ENCODE measurements at places on chromosomes 6 and 20.

GRCh38 chr6:168765752-168766151 is 324.8 kb downstream of the SMOC2 start:
- DNase-seq: no peak

- DNase-seq: no peak
Measured at GRCh38 chr20:52056203-52057062, 135.1 kb downstream of the ZFP64 start.

DNA sequence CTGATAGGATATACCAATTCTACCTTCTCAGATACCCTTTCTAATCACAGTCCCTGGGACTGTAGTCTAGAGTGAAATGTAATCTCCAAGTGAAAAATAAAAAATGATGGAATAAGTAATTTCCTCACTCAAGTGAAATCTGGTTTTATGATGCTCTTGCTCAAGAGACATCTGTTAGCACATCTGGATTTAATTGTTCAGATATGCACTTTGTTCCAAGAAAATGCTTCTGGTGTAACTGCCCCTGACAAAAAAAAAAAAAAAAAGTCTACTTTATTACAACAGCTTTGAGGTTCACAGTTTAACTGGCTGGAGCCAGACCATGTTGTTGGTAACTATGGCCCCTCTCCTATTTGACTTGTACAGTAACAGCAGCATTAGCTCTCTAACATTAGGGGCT is 251.8 kb downstream of the BTBD9 start:
- DNase-seq: no peak

DNA sequence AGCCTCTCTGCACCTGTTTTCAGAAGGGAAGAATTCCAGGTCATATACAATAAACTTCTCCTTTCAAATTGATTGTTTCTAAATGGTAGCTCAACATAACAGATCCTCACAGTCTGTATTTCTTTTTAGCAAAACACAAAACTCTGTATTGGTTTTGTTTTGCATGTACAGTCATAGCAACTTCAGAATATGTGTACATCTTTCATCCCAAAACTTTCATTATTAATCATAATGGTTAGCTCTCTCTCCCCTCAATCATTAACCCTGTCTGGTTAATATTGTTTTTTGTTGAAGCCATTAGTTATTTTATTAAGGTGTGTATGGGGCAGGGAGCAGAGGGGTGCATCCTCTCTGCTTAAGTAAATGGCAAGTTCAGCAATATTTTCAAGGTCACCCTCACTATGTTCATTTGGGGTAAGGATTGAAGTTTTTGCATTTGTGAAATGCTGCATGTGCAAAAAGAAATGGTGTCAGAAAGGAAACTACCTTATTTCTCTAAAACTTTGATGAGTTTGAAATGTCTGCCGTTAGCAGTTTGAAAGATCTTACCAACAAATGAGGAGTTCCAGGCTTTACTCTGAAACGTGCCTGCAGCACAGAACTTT is 136.8 kb upstream of the BTBD3 start:
- no peak for DNase-seq

DNA sequence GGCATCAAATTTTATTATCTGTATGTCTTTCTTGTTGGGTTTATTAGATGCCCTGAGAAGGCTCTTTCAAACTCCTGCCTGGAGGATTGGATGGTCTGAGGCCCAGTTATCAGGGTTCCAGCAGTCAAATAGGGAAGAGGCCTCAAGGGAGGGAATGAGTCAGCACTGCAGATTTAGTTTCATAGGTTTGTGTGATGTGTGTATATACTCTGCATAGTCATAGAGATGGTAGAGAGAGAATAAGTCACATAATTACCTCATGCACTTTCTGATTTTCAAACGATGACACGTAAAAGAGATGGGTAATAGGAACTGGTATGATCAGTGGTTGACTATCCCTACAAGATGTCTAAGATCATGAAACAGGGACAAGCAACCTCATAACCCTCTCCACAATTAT is 82.1 kb downstream of the ADAT2 start:
- DNase-seq: no peak

- DNase-seq: no peak
Measured at GRCh38 chr20:37867289-37868195, 35.4 kb upstream of the VSTM2L start.

- no peak for DNase-seq
Measured at GRCh38 chr6:48024956-48025355, 86.0 kb downstream of the PTCHD4 start.

GRCh38 chr6:106069478-106069877 is 16.7 kb upstream of the PRDM1 start:
- DNase-seq: no peak

- no peak for DNase-seq
Measured at GRCh38 chr6:10381830-10382208, 33.1 kb downstream of the TFAP2A start.

DNA sequence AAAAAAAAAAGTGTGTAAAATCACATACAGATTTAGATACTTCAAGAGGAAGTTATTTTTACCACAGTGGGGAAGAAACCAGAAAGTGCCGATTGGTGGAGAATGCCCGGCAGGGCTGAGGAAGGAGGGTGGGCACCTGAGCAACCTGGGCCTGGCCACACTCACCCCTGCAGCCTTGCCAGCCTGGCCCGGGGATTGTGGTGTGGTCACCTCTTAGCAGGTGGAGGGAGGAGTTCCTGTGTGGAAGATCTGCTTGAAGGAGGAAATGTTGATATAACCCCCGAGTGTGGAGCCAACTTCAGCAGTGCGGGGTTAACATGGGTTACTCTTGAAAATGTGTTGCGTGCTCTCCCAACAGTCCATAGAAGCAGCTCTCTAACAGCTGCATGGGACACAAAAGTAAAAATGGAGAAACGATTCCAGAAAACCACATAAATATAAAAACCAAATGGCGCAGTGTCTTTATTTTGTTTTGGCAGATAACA is 14.7 kb downstream of the UST start:
- no peak for DNase-seq
